Right ventricle myocardium inferior (tissue), 1 donor: ENCODE measurements at places on chromosomes 3 and 15. TPM values are rescaled to one million over a fixed set of nuclear protein-coding genes. Genes with fewer than 3 reads are reported as not detected.

DNA sequence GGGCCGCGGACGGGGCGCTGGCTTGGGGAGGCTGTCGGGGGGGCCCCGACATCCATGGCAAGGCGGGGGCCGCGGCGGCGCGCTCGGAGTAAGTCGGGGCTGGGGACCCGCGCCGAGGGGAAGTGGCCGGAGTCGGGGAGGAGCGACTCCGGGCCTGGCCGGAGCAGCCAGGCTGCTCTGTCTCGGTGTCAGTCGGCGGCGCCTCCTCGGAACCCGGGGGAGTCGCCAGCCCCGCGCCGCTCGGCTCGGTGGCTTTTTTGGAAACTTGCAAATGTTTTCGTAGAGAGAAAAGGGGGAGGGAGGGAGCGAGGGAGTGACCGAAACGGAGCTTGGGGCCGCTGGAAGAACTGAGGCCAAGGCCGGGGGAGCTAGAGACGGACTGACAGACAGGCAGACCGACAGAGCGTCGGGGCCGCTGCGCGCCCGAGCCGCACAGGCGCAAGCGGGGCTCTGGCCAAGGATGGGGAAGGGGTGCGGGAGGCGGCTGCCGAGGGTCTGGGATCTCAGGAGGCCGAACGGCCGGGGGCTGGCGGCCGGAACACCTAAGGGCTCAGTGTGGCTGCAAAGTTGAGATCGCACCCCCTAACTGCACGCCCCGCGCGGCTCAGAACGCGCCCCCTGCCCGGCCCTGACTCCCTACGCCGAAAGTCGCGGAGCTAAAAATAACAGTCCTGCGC, 5.0 kb downstream of the PTH1R start:
- DNase-seq: no peak

DNA sequence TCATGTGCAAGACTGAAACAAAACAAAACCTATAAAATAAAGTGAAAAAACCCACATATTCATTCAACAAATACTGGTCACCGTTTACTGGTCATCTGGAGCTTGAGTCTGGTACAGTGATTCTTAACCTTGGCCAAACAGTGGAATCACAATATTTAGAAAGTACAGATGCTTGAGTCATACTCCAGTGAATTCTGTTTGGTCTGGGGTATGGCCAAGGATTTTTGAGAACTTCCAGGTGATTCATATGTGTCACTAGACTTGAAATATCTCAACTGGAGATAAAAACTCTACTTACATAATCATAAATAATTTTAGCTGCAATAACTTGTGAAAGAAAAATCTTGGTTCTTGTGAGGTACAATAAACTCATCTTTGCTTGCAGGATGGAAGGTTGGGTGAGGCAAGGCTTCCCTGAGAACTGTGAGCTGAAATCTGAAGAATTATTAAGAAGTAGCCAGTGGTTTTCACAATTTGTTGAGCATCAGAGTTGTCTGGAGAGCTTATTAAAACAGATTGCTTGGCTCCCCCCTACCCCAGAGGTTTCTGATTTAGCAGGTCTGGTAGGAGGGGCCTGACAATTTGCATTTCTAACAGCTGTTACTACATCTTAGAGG, 9.6 kb downstream of the NEK11 start:
- DNase-seq: no peak

The ATG3 gene
- 38.2 TPM for total RNA-seq

DNA sequence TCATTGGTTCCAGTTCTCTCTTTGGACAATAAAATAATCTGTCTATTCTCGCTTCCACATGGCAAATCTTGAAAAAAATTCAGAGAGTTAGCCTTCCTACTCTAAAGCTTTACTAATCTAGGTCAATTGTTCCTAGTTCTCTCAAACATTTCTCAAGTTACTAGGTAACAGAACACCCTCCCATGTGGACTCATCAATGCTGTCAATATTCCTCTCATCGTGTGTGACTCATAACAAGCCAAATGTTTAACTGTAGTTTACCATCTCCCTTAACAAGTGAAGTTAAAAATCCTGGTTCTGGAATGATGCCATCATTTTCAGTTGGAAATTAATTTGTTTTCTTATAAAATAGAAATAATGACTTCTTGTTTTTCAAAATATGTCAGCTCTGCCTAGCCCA, 438.6 kb downstream of the ROBO1 start:
- DNase-seq: no peak

DNA sequence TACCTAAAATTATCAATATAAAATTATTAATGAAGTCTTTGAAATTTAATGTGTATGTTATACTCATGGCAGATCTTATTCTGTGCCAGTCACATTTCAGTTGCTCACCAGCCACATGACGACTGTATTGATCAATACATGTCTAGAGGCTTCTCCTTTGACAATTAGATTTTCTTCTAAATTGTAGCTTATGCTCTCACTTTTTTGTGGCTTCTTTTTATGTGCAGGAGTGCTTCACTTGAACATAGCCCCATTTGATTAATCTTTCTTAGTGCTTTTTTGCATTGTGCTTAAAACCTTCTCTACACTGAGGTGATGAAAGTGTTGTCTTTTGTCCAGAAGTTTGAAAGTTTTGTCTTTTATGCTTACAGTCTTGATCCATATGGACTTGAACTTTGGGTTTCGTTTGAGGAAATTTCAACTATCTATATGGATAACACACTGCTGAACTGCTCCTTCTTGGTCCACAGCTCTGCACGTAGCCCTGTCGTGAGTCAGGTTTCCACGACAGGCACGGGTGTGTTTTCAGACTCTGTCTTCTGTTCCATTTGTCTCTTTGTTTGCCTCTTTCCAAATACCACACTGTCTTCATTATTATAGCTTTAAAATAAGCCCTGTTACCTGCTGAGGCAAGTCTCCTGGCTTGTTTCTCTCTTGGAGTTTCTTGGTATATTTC, 393.9 kb upstream of the CFAP20DC start:
- no peak for DNase-seq

DNA sequence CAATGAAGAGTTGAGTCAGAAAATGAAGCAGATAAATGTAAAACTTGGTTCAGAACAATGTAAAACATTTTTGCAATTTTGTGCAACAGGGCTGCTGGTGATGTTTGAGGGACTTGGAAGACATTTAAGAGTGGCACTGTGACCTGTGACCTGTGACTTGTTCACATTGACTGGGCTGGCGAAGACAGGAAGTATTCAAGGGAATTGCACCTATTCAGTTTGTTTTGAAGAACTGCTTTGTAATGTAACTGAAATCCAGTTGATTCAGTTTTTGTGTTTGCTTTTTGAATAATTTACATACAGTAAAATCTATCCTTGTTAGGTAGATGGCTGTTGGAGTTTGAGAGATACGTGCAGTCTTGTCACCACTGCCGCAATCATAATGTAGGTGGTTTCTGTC, 35.4 kb downstream of the MCTP2 start:
- DNase-seq: no peak
